ENCODE measurements at places on chromosomes 7 and 10.

DNA sequence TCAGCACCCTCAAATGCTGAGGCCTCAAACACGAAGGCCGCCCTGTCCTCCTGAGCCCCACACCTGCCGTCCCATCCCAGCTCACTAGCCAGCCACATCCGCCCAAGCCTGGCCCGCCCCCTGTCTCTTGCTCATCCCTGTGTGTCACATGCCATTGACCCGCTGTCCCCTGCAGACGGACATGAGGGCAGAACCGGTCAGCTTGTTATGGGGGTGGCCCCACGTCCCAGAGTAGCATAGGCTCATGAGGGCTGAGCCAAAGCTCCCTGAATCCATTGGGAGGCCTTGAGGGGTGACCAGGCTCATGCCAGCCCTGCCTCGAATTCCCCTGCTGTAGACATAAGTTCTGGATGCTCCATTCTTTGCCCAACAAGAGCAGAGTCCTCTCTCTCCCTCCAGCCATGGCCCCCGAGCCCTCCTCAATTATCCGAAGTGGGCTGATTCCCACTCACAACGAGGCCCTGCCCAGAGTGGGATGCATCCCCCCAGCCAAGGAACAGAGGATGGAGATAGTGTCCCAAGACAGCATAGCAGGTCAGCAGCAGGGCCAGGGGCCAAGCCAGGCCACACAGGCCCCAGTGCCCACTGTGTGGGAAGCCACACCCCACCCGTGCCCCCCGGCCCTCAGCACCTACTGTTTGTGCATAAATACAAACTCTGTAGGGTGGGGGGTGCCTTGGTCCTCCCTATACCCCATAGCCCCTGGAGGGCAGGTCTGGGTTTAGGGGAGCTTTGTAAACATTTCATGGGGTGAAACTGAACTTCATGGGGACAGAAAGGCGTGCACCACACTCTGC is 42.1 kb downstream of the EBF3 start:
- no peak for DNase-seq

DNA sequence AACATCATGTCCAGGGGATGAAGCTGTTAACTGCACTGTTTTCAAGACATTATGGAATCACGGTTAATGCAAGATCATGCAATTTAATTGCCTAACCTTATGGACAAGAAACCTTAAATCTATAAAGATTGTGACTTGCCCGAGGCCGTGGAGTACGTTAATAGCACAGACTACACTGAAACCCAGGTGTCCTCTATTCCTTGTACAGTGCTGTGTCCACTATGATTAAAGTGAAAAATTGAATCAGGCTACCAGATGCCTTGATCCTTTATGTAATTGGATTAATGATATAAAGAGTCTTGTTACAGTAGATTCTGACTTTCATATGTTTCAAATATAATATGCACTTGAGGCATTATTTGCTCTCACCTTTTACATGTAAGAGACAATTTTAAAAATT is 33.9 kb upstream of the ETV1 start:
- no peak for DNase-seq

DNA sequence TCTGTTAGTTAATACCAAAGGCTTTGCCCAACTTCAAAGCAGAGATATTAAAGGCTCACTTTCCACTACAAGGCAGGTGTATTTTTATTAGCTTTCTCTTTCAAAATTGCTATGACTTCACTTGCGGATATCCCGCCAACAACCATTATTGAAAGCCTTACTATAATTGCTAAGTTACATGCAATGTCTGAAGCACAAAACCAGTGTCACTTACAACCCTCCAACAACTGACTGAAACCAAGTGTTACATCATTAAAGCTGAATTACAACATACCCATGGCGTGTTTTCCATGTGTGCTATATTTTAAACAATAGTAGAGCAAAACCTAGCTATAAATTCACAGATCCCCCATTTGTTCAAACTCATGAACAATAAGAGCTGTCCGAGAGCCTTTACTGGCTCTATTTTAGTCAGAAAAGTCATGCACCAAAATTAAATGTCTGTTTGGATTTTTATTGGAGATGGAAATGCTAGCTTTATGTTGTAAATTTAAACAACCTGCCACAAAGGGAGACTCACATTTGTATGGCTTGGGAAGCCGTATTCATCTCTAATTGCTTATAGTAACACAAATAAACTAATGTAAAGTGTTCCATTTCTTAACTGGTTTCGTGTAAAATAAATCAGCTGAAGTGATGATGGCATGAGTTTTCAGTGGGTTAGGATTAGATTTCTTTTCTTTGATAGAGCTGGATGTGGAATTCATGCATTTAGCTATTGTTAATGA is 227.1 kb downstream of the AGMO start:
- DNase-seq = no peak

DNA sequence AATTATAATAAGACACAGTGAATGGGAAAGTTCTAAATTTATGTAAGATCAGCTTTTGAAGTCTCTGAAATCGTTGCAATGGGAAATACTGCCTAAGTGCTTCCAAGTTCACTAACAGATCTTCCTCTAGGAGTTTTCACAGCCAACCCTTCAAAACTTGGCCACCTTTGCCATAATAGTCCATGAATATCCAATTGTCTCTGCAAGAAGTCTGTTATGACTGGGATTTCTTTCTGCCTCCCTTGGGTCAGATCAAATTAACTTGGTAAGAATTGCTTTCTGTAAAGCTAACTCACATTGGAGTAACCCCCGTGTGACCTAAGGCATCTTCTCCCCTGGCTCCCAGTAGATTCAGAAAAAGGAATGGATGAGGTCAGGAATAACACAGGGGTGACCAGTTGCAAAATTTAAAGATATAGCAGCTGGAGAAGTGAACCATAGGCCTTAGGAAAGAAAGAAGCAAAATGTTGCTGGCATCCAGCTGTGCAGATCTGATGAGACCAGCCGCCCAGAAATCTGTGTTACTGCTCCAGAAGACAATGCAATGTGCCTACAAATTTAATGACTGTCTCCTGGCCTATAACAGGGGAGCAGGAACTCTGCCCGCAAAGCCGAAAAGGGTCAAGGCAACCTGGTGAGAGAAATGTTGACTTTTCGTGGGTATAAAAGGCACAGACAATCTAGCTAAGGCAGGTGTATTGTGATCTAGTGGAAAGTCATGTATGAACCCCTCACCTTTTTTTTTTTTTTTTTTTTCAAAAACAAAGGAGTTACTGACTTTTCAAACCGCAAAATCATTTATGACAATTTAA is 7.5 kb upstream of the OPTN start:
- DNase-seq = no peak

- DNase-seq = no peak
These were observed 18.1 kb downstream of the CALN1 start for GRCh38 chr7:72394016-72394415.

DNA sequence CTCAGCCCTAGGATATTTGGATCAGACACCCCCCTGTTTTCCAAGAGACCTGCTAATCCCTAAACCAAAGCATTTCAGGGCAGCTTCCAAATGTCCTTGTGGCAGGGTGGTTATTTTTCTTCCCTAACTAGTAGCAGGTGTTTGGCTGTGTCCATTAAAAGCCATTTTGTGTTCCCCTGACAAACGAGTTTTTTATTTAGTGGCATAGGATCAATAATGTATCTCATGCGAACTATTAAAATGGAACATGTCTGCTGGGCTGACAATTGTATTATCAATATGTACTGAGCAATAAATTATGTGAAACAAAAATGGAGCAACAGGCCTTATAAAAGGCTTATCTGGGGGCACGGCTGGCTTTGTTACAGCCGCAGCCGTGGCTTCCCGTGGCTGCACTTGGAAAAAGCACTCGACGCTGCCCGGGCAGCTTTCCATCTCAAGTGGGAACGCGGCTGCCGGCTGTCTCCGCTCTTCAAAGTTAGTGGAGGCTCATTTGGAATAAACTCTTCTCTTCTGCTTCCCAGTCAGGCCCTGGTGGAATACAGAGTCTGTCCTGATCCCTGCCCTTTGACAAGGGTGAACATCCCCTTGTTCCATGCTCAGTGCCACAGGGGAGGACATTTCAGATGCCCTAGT is 554.3 kb downstream of the TYW1 start:
- DNase-seq = no peak

- no peak for DNase-seq
These were observed 70.0 kb upstream of the ZMIZ2 start for GRCh38 chr7:44678471-44679179.

DNA sequence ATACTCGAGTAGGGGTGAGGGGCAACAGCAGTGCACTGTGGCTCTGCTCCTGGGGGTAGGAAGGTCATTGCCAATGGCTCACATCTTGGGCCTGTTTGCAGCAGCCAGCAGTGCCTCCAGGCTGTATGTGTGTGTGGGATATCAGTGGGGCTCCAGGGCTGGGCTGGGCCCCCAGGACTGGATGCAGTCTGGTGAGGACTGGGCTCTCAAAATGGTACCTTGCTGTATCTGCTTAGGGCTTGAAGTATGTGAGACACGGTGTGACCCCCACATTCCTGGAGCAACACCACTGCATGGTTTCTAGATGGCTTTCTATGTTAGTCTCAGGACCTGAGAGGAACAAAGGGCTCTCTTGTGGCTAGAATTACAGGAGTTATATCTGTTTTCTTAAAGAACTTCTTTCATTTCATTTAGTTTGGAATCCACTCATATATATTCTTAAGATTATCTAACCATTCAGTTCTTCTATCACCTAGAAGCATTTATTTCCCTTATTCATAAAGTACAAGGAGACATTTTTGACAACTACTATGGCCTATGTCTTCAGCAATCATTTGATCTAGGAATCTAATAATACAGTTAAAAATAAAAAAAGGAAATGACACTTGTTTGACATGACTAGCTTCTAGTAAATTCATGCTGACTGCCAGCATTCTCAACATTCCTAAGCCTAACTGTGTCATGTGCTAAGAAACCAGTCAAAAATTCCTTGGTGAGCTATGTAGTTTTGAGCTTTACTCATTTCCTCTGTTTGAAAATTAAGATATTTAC is 443.2 kb upstream of the SEMA3A start:
- DNase-seq = no peak

GRCh38 chr10:113965683-113966082 is 78.0 kb upstream of the ADRB1 start:
- no peak for DNase-seq

GRCh38 chr10:92849576-92850090 is 1.3 kb downstream of the EXOC6 start:
- no peak for DNase-seq

- no peak for DNase-seq
These were observed 280.6 kb downstream of the TFEC start for GRCh38 chr7:115749924-115750323.

- DNase-seq = no peak
These were observed 34.3 kb upstream of the MTPAP start for GRCh38 chr10:30383356-30383755.

DNA sequence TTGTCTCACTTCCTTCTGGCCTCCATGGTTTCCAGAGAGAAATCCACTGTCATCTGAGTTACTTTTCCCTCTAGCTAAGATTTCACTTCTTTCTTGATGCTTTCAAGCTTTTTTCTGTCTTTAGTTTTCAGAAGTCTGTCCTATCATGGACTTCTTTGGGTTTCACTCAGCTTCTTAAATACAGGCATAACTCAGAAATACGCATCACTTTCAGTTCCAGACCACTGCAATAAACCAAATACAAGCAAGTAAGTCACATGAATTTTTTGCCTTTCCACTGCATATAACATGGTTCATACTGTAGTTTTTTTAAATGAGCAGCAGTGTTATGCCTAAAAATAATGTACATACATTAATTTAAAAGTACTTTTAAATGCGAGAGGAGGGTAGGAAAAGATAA is 48.7 kb downstream of the STK17A start:
- DNase-seq = no peak

DNA sequence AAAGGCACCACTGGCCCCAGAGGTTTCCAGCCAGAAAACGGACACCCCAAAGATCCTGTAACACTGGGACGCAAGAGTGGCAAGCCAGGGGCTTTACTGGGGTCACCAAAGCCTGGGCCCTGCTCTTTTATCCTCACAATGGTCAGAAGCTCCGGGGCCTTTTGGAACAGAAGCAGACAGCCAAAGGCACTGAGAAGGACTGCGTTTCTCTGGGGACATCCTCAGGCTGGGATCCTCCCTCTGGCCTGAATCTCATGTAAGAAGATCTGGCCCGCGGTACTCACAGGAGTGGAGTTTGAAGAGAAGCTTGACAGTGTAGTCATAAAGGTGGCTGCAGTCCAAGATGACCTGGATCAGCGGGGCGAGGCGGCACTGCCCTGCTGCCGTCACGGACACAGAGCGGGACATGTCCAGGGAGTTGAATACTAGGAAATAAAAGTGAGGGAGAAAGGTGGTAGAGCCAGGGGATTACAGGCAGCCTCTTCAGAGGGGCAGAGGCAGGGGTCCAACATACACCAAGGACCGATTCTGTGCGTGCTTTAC is 81.4 kb downstream of the SPDYE5 start:
- no peak for DNase-seq

DNA sequence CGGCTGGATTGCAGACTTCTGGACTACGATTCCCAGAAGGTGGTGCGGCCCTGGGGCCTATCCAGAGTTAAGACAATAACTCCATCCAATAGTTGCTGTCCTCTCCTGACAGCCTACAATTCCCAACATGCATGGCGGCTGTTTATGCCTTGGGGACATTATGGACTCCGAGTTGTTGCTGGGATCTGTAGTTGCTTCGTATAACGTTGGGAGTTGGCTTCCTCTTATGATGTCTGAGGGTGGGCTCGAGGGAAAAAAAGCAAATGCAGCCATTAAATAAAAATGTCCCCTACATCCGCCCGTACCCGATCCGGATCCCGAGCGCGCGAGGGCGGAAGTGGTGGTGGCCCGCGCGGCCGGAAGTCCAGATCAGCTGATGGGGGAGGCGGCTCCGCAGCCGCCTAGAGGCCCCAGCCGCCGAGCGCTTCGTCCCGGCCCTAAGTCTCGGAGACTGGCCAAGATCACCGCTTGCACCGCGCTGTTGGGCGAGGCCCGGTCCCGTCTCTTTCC is at the start of gene ZSWIM8:
Gene ZSWIM8, plus strand, starts transcription at position 396 of the 510 bp plus-strand sequence. CDS start 273 bp downstream, outside the sequence.
- peak; percentile 50 for DNase-seq

GRCh38 chr7:159033473-159033825 is 111.2 kb downstream of the VIPR2 start:
- DNase-seq = no peak

DNA sequence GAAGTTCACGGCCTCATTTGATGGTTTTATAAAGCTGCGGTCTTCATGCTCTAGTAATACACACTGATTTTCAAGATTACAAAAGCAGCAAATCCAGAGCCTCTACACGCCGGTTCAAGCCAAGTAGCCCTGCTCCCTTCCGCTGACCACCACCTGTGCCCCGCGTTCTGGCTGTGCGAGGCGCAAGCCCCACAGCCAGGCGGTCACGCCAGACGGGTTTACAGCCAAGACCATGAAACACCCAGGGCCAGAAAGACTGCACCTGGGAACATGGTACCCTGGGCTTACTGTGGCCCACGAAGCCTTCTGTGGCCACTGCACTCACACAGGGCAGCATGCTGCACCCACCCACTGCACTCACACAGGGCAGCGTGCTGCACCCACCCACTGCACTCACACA is 33.6 kb downstream of the GPER1 start:
- DNase-seq = no peak

- DNase-seq = no peak
These were observed 56.0 kb downstream of the CCDC7 start for GRCh38 chr10:32501906-32502305.

Data from stimulated activated CD4-positive, alpha-beta T cell treated with anti-CD3 and anti-CD28 coated beads, Interleukin-1b, Interleukin-23, amount 100 ng/mL, for 1 hour (primary cell).